ENCODE measurements at places on chromosomes 2 and 18. TPM values are rescaled to one million over a fixed set of nuclear protein-coding genes. Genes with fewer than 3 reads are reported as not detected.

Gene ANKRD30BL
- polyA plus RNA-seq, result not detected

Gene TWSG1
- 44.0 TPM for polyA plus RNA-seq

DNA sequence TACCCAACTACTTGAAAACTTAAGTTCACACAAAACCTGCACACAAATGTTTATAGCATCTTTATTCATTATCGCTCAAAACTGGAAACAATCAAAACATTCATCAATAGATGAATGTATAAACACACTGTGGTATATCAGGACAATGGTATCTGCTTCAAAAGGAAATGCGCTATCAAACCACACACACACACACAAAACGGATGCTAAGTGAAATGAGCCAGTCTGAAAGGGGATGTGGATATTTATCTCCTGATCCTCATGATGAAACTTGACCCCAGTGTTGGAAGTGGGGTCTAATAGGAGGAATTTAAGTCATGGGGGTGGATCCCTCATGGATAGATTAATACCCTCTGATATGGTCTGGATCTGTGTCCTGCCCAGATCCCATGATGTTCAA is 22.0 kb downstream of the PDCL3 start:
- no peaks in the 10 kb centered on the region for H3K27me3 ChIP-seq
- no peak overlapping the region for H3K4me3 ChIP-seq
- no peaks in the 10 kb centered on the region for H3K4me1 ChIP-seq
- no peak for DNase-seq

DNA sequence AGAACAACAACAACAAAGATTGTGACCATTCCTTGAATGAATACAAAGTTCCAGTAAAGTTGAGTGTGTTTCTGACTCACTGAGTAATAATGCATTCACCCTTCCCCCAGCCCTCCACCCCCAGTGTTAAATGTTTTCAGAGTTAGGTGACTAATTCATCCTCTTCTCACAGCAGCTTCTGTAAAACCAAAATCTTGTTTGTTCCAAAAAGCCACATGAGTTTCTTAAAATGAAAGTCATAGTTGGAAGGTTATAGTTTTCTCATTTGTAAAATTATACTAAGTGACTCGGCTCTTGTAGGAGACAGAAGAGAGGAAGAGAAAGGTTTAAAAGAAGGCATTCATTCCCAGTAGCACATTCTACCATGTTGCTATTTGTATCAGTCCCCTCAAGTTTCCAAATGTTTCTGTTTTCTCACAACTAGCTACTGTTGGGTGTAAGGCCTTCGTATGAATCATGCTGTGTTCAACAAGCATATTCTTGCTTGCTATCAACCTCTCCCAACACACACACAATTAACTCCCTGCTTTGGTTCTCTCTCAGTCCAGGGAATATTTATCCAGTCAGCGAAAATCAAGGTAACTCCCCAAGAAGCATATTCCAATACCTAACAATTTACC is 75.3 kb downstream of the MBD2 start:
- peaks cover 11% of the 10 kb centered on the region for H3K4me1 ChIP-seq
- DNase-seq, result no peak
- peaks cover 14% of the 10 kb centered on the region for H3K36me3 ChIP-seq
- H3K4me3 ChIP-seq, result no peak overlapping the region

DNA sequence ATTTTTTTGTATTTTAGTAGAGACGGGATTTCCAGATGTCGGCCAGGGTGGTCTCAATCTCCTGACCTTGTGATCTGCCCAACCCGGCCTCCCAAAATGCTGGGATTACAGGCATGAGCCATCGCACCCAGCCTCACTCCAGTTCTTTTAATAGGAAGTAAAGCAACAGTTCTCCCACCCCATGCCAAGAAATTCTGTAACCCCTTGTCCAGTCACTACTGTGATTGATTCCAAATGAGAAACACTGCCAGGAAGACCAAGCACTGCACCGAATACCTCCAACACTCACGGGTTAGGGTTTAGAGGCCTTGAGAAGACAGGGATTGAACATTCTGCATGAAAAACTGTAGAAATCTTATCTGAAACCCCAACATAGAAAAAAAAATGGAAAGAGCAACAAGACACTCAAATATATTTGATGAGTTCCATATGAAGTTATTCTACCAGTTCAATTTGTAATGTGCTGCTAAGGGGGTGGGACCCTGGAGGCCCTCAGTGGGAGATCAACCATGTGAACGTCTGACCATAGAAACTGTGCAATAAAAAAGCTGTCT is 48.2 kb upstream of the BIN1 start:
- H3K4me3 ChIP-seq, result no peak overlapping the region
- DNase-seq, result no peak
- H3K36me3 ChIP-seq, result no peaks in the 10 kb centered on the region

- no peaks in the 10 kb centered on the region for H3K27me3 ChIP-seq
- no peak for DNase-seq
- H3K4me1 ChIP-seq, result no peaks in the 10 kb centered on the region
- no peak overlapping the region for H3K27ac ChIP-seq
- no peak overlapping the region for H3K4me3 ChIP-seq
- no peaks in the 10 kb centered on the region for H3K36me3 ChIP-seq
These were observed 79.2 kb upstream of the PAPOLG start for GRCh38 chr2:60676706-60677330.

GRCh38 chr2:152420936-152421335 is 86.0 kb downstream of the FMNL2 start:
- no peaks in the 10 kb centered on the region for H3K27me3 ChIP-seq
- peak overlapping the region; percentile 85 for H3K27ac ChIP-seq
- no peak for DNase-seq
- H3K4me3 ChIP-seq, result no peak overlapping the region
- peaks cover 25% of the 10 kb centered on the region for H3K4me1 ChIP-seq

Data from SK-N-SH (cell line).